ENCODE measurements at places on chromosomes 4 and X.

DNA sequence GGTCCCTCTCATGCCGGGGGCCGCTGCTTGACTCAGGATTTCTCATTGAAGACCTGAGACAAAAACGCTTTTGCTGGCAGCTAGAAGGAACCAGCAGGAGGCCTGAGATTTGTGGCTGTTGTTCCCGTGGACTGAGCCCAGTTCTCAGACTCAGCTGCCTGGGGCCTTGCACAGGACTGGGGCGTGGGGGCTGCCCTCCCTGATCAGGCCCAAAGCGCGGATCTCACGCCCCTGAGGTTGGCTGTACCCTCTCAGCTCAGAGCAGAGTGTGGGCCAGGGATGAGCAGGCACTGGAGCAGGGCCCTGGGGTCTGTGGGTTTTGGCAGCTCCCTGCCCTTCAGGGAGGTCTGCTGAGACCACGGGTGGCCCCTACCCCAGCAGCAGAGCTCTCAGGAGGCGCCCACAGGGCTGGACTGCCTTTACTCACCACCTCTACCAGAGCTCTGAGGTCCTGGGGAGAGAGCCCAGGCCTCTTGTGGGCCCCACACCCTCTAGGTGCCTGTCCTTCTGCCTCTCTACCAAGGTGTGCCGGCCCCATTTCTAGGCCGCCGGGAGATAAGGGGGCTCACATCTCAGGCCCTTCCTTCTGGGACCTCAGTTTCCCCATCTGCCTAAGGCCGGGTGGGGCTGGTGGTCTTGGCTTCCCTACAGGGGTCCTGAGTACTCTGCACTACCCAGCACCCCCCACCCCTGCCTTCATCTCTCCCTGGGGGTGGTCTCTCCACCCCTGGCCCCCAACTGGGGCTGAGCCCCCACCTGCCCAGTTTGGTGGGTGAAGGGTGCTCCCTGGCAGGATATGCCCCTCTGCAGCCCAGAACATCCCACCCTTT, 5.6 kb downstream of the MSANTD1 start:
- peak; percentile 1 for DNase-seq

- DNase-seq, result no peak
Observed at GRCh38 chr4:186191200-186192065, at the start of gene CYP4V2. TSS of gene CYP4V2 (plus strand) at chr4:186191567. CDS start at chr4:186191824, 257 bp downstream.

DNA sequence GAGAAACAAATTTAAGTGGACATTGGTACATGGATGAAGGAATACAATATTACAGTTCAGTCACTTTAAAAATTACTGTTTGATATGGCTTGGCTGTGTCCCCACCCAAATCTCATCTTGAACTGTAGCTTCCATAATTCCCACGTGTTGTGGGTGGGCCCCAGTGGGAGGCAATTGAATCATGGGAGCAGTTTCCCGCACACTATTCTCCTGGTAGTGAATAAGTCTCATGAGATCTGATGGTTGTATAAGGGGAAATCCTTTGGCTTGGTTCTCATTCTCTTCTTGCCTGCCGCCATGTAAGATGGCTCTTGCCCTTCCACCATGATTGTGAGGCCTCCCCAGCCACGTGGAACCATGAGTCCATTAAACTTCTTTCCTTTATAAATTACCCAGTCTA, 804.2 kb upstream of the FRG1 start:
- DNase-seq, result no peak

DNA sequence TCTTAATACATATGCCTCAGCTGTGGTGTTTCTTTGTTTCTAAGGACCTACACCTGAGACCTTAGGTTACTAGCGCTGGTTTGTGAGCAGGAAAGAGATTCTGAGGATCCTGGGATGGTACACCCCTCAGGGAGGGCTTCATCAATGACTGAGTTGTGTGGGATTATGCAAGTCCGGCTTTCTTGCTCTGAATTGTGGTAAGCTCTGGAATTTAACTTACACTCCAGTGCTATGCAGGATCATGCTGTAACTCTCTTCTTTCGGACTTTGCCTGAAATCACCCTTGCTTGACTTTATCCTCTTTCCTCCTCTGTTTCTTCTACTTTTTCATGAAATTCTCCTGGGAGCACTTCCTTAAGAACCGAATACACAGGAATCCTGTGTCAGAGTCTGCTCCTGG, 431.5 kb upstream of the BOD1L1 start:
- no peak for DNase-seq

DNA sequence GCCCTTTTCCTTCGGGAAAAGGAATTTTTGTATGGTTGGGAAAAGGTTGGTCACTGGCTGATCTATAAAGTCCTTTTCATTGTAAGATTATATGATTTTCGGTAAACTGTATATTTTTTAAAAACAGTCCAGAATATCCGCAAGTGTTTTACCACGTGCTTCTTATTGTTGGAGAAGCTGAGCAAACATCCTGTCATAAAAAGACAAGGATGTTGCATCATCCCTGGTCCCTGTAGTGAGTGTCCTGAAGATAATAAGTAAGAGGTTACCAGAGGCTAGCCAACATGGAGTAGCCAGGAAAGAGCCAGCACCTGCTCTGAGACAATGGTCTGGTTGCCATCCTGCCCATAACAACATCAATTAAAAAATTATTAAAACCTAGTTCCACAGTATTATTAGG, 5.1 kb downstream of the CXCL9 start:
- DNase-seq, result no peak

DNA sequence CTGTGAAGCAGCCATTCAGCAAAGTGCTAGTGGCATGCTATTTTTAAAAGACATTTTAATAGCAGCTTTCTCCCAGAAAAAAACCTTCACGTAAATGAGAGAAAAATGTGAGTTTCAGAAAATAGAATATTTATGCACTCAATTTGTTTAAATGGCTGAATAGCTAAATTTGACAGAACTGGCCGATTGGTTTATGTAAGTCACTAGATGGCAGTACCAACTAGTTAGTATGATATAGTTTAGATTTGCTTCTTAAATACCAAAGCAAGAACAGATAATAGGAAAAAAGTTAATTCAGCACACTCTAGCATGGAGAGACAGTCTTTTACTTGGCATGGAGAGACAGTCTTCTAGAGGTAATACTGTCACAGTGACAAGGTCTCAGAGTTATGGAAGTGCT, 250.1 kb downstream of the SNCA start:
- DNase-seq, result no peak

DNA sequence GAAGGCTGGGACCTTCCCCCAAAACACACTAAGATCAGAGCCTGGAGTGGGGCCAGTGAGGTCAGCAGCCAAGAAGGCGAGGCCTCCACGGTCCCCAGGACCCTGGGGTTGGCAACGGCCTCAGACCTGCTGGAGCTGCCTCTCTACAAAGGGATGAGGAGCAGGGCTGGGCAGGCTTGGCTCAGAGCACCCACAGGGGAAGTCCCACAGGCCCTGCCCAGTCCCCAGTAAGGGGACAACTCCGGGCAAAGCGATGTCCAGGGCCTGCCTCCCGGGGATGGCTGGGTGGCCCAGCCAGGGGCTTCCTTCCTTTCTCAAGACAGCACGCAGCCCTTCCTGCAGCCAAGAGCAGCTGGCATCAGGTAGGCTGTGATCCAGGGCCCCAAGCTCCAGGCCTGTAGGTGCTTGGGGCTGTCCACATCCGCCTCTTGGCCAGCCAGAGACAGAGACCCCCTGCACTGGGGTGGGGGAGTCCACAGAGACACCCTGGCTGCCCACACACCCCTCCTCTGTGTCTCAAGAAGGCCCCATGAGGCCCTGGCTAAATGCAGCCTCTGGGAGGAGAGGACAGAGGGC, 5.7 kb downstream of the MXD4 start:
- DNase-seq, result peak; percentile 22

GRCh38 chr4:24497221-24497620, 87.1 kb downstream of the DHX15 start:
- DNase-seq, result no peak

DNA sequence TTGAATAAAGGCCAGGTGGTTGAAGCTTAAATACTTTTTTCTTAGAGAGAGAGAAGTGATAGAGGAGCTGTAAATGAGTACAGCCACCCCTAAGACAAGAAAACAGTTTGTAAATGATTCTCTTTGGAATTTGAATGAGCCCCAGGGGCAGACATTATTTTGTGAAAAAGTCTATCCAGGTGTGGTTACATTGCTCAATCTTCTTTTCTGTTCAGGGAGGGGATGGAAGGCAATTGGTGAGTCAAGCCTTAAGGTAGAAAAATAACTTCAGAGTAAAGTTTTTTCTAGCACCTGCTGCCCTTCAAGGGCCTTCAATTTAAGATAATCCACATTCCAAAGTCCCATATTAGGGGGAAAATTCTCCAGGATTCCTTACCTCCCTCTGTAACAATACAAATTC, 646.7 kb downstream of the PDHA2 start:
- no peak for DNase-seq

DNA sequence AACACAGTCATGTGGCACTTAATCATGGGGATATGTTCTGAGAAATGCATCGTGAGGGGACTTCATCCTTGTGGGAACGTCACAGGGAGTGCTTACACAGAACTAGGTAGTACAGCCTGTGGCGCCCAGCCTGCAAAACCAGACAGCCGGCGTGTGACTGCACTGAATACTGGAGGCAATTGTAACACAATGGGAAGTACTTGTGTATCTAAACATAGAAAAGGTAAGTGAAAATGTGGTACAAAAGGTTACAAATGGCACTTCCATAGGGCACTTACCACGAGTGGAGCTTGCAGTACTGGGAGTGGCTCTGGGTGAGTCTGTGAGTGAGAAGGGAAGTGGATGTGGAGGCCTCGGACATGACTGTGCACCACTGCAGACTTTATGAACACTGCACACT, 5.2 kb downstream of the TLR3 start:
- DNase-seq, result no peak

DNA sequence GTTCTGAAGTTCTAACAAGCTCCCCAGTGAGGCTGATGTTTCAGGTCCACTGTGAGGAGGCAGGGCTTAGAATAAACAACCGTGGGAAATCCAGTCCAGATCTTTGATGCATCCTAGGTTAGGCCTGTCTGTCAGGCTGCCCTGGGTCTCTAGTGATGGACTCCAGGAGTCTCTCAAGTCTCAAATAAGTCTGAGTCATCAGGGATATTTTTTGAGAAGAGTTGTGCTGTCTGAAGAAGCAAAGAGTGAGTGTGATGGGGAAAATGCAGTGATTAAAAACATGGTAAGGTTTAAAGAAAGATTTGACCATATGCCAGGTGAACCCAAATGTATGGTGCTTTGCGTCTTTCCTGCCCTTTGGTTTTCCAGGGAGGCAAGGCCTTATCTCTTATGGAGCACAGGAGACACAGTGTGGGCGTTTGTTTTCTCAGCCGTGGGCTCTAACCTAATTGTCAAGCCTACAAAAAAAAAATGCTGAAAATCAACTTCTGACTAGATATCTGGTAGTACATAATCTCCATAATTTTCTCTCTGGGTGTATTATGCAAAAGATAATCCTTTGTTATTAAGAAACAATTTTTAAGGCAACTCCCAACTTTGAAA, 100.7 kb downstream of the PTTG2 start:
- no peak for DNase-seq

- DNase-seq, result peak; percentile 54
Observed at GRCh38 chrX:150362599-150363481, at the start of gene MAMLD1. TSS of gene MAMLD1 (plus strand) at chrX:150363317. CDS start at chrX:150445517, 82,200 bp downstream.

GRCh38 chr4:170875868-170876267, 786.1 kb upstream of the AADAT start:
- no peak for DNase-seq

DNA sequence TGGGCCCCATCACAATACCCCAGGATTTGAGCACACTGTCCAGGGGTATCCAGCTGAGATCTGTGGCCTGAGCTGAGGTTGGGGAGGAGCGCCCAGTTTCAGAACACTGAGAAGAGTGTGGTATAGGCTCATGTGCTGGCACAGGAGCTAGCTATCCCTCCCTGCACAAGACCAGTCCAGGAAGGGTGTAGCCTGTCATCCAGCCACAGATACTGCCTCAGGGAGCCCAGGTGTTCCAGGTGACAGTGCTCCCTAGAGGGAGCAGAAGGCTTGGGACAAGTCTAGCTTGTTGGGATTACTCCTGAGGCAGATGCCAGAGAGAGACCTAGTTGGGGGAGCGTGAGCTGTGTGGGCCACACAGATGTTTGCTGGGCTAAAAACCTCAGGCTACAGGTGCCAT, 79.6 kb upstream of the GLRA2 start:
- no peak for DNase-seq

GRCh38 chrX:95441836-95442235, 1242.8 kb upstream of the DIAPH2 start:
- DNase-seq, result no peak

- DNase-seq, result no peak
Observed at GRCh38 chr4:178205826-178206225, 763.6 kb upstream of the AGA start.

GRCh38 chrX:152968193-152968592, 25.7 kb downstream of the PNMA5 start:
- no peak for DNase-seq

GRCh38 chrX:78687586-78687985, 28.5 kb upstream of the RTL3 start:
- no peak for DNase-seq

- peak; percentile 59 for DNase-seq
Observed at GRCh38 chr4:89056953-89057398, at the start of gene FAM13A. TSS of gene FAM13A (minus strand) at chr4:89057185. CDS start at chr4:89056964, 221 bp downstream.

DNA sequence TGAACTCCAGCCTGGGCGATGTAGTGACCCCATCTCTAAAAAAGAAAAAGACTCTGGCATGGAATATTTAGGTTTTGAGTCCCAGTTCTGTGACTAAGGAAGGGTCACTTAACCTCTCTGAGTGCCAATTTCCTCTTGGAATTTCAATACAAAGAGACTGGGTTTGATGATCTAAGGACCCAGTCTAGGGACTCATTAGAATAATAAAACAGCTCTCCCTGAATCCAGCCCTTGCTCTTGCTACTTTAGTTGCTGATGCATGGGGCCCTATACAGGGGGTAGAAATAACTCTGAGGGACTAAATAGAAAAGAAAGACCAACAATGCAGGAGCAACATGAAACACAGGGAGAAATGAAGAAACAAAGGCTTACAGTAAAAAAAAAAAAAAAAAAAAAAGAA, 12.6 kb downstream of the C4orf54 start:
- DNase-seq, result no peak

DNA sequence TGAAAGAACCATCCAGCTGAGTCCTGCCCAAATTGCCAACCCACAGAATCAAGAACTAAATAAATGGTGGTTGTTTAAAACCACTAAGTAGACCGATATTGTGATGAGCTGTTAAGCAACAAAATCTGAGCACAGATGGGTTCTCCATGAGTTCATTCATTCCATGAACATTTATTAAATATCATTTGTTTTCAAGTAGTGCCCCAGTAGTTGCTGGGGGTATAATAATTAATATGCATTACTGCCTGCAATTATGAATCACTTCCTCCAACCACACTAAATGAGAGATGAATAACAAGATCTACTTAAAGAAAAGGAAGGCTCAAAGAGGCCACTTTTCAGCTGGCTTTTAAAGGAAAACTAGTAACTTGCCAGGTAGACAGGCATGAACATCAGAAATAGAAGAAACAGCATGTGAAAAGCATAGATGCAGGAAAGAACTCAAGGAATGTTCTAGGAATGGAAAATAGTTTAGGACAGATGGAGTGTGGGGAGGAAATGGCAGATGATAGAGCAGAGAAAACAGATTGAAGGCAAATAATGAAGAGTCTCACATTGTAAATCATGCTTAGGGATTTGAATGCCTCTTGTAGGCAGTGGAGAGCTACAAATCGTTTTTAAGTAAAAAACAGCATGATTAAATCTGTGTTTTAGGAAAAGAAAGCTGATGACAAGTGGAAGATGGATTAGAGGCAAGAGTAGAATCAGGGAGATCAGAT, 641.7 kb upstream of the DIPK2B start:
- DNase-seq, result no peak

GRCh38 chr4:123699880-123700771, 303.5 kb downstream of the SPRY1 start:
- DNase-seq, result no peak

GRCh38 chr4:54365691-54366090, 136.6 kb downstream of the PDGFRA start:
- DNase-seq, result no peak
